ENCODE measurements at places on chromosomes 2 and 18.
A peak's percentile ranks its signal among the peaks of the same experiment; 100 is the strongest.

- no peak for DNase-seq
Measured at GRCh38 chr2:128413014-128413717, 94.5 kb upstream of the HS6ST1 start.

- DNase-seq, result no peak
Measured at GRCh38 chr2:128797533-128797932, 478.9 kb upstream of the HS6ST1 start.

DNA sequence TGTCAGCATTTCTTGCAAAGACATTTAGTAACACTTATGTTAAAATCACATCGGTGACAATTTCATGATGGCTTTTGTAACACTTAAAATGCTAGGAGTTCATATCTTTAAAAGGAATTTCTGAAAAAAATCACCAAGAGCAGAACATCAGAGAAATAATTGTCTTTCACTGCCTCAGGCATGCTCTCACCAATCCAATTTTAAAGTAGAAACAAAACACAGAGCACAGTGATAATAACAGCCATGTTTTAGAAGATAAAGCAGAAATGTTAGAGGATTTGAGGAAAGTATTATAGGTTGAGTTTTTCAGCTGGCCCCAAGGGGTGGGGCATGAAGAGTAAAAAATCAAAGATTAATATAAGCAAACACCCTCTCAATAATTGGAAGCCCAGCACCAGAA lies 1037.6 kb downstream of the DSC3 start:
- no peak for DNase-seq

GRCh38 chr18:63443829-63444228 lies 21.6 kb upstream of the VPS4B start:
- no peak for DNase-seq

- no peak for DNase-seq
Measured at GRCh38 chr18:12279781-12280531, 25.8 kb downstream of the CIDEA start.

- no peak for DNase-seq
Measured at GRCh38 chr2:220129391-220129790, 502.0 kb downstream of the SLC4A3 start.

DNA sequence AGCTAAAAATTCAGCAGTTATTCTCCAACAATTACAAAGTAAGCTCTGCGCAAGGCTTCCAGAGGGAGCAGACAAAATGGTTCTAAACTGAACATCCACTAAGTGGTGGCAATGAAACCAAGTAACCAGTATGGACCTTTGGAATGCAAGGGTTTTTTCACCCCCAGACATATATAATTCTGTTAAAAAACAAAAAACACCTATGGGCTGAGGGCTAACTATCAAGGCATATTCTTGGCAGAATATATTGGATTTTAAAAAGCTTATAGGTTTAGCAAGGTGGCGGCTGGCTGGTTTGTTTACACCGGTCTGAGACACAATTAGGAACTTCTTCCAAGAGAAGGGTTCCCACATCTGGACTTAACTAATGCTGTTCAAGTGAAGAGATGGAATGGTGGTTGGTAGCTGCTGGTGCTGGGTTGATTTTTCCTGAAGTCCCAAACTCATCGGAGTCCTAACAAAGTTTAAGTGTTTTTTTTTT lies 2.8 kb downstream of the ZFP36L2 start:
- DNase-seq, result no peak

GRCh38 chr2:226544596-226545210 lies 254.9 kb downstream of the IRS1 start:
- DNase-seq, result no peak

DNA sequence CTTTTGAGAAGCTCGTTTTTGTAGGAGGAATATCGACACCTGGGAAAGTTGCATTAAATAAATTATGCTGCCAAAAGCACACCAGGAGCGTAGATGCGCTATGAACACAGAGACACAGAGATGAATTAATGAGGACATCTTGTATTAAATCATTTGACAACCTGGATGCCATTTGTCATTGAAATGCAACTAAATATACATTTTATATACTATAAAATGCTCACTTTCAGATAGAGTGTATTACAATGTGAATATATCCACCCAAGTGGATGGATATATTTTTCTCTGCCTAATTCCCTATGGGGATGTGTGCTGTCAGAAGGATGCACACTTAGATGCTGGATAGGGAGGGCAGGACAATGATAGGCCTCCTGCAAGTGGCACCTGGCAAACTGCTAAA lies 426.2 kb downstream of the RIT2 start:
- no peak for DNase-seq

GRCh38 chr2:233329489-233330135 lies 22.0 kb downstream of the SAG start:
- DNase-seq, result no peak

GRCh38 chr18:6561420-6561861 lies 146.7 kb upstream of the L3MBTL4 start:
- no peak for DNase-seq

GRCh38 chr2:66073172-66073571 lies 361.8 kb upstream of the MEIS1 start:
- no peak for DNase-seq

DNA sequence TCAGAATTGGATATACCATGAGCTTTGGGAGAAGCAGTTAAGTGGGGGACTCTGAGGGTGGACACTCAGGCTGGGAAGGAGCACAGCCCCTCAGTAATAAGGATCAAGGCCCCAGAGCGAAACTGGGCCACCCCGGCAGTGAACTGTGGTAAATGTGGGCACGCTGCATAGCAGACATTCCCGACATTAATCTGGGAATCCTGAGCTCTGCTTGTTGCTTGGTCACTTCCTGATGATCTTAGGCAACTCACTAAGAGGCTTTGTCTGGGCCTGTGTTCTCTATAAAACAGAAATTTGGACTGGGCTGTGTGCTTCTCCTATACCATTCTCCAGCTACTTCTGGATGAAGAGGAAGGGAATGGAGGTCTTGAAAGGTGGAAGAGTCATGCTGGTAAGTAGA lies 4.8 kb downstream of the TGFBRAP1 start:
- DNase-seq, result no peak

DNA sequence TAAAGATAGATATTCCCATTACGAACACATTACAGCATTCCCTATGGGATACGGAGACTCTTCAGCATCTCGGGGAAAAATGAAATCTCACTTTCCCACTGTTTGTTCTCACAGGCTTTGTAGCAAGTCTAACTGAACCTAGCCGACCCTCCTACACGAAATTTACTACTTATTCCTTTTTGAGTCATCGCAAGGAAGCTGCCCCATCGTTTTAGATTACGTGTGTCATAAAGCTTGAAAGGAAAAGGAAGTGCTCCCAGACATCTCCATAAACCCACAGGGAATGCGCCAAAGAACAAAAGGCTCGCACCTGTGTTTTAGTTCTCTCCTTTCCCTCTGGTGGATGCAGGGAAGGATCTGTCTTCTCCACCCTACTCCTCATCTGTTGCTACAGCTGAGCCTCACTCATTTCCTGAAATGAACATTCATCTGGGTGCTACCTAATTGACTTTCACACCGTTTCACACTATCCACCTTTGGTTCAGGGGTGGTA lies 76.2 kb upstream of the STK39 start:
- DNase-seq, result no peak

GRCh38 chr2:84781942-84782716 lies 98.8 kb downstream of the TRABD2A start:
- DNase-seq, result peak; percentile 61

- no peak for DNase-seq
Measured at GRCh38 chr2:14996351-14997014, 364.0 kb downstream of the LRATD1 start.

- DNase-seq, result peak; percentile 43
Measured at GRCh38 chr2:224638301-224638823, 53.2 kb upstream of the CUL3 start.

Data from activated CD4-positive, alpha-beta T cell treated with anti-CD3 and anti-CD28 coated beads, Interleukin-2, amount 50 U/mL, for 48 hours (primary cell).